ENCODE measurements at places on chromosomes 3 and 15. TPM values are rescaled to one million over a fixed set of nuclear protein-coding genes. Genes with fewer than 3 reads are reported as not detected.
A peak's percentile ranks its signal among the peaks of the same experiment; 100 is the strongest.

DNA sequence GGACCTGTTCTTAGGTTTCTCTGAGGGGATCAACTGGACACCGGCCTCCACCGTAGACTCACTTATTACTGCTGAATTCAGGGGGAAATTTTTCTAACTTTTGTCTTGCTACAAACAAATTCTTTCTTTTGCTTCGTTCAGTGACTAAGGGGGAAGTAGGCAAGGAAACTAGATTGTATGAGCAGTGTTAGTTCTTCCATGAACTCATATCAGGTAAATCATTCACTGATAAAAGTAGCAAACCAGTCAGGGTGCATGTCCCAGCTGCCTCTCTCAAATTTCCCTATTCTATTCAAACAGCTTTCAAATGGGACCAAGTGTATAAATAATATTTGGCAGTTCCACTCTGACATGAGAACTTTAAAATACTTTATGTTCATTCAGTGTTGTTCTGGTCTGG lies 7.3 kb upstream of the CCDC13 start:
- H3K27me3 ChIP-seq = no peaks in the 10 kb centered on the region
- no peak for DNase-seq
- H3K36me3 ChIP-seq = peaks cover 3% of the 10 kb centered on the region
- no peaks in the 10 kb centered on the region for H3K4me1 ChIP-seq

- no peak overlapping the region for H3K4me3 ChIP-seq
- DNase-seq = peak; percentile 9
- H3K27ac ChIP-seq = no peak overlapping the region
- no peaks in the 10 kb centered on the region for H3K27me3 ChIP-seq
- no peaks in the 10 kb centered on the region for H3K36me3 ChIP-seq
Observed at GRCh38 chr3:132966374-132966773, 71.8 kb upstream of the TMEM108 start.

DNA sequence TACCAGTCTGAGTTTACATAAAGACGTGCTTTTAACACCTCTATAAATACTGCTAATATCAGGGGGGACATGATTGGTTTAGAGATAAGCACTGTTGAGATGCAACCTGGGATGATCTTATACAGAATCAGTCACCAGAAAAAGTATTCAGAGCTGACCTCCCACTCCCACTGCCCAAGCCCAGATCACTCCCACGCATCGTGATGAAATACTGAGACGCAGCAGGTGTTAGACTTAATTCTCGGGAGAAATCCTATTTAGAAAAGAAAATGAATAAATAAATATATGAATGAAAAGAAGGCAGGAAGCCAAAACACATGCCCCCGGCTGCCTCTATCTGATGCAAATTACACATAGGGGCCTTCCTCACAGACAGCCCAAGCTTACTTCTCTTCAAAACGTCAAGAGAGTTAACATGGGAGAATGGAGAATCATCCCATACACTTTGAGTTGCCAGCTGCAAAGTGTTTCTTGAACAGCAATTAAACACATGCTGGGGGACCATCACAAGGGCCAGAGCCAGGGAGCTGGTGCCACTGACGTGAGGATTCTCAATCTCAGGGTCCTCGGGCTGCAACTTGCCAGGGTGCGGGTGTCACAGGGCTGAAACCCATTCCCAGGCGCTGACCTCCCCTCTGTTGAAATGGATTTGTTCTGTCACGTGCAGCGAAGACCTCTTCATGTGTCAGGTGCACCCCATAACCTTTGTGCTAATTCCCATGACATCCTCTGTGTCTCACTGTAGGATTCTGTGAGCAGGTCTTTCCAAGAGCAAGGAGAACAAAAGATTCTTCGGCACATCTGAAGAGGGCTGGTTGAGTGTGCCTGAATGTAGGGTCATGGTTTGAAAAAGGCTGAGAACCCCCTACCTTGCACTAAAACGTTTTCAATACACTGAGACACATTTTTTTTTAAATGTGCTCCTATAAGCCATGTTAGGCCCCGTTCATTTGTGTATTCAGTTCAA lies 764.2 kb upstream of the ARRDC4 start:
- H3K4me3 ChIP-seq = no peak overlapping the region
- H3K36me3 ChIP-seq = no peaks in the 10 kb centered on the region
- peak overlapping the region; percentile 53 for H3K27ac ChIP-seq
- DNase-seq = peak; percentile 70
- peaks cover 31% of the 10 kb centered on the region for H3K4me1 ChIP-seq

DNA sequence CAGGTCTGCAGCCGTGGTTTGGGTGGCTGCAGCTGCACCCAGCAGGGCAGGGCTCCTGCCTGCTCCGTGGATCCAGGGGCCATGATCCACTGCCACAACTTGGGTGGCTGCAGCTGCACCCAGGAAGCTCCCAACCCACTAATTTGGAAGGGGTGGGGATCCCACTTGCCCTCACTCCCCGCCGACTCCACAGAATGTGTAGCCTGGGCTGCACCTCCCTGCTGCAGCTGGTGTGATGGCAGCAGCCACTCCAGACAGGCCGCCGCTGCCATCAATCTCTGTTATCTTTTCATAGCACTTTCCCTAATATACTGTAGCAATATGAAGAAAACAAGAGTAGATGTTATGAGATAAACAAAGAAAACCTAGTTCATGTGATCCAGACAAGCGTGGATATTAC lies 137.8 kb upstream of the CNTN3 start:
- DNase-seq = no peak
- H3K4me1 ChIP-seq = no peaks in the 10 kb centered on the region
- no peak overlapping the region for H3K27ac ChIP-seq
- no peaks in the 10 kb centered on the region for H3K27me3 ChIP-seq
- H3K36me3 ChIP-seq = no peaks in the 10 kb centered on the region
- H3K4me3 ChIP-seq = no peak overlapping the region

DNA sequence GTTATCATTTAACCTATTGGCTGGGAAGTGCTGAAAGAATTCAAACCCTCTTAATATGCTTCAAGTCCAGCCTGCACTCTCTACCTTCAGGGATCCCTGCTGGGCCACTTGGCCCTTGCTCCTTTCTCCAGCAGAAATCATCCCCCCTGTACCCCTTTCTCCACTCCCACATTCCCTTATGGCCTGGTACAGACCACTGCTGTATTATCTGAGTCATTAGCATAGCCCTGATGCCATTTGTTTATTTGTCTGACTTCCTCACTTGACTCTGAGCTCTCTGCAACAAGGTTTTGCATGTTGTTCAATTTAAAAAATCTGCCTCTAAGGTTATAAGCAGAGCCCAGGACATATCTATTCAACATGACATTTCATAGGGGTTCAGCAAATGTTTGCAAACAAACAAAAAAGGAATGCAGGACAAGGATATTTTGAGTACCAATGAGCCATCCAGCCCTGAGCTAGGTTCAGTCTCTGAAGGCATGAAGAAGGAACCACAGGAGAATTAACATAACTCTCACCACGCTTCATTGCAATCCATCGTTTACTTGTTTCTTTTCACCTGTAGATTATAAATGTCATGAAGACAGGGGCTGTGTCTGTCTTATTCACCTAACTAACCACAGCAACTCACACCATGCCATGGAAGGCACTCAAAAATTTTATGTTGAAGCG lies 26.6 kb upstream of the HES1 start:
- DNase-seq = no peak
- no peaks in the 10 kb centered on the region for H3K27me3 ChIP-seq
- H3K4me1 ChIP-seq = peaks cover 15% of the 10 kb centered on the region
- no peak overlapping the region for H3K4me3 ChIP-seq

DNA sequence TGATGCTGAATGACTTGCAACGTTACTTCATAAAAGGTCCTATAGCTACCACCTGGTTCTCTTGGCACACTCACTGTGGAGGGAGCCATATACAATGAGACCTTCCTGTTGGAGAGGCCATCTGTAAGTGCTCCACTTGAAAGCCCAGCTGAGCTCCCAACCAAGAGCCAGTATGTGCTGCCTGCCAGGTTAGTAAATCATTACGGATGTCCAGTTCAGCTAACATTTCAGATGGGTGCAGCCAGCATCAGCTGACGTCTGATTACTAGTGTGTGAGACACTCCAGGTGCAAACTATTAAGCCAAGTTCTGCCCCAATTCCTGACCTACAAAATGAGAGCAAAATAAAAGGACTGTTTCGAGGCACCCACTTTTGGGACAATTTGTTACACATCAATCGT lies 274.4 kb upstream of the ROBO2 start:
- no peaks in the 10 kb centered on the region for H3K36me3 ChIP-seq
- H3K4me3 ChIP-seq = no peak overlapping the region

GRCh38 chr15:90982135-90982534 lies 12.2 kb downstream of the PRC1 start:
- no peak for DNase-seq
- H3K4me1 ChIP-seq = no peaks in the 10 kb centered on the region

DNA sequence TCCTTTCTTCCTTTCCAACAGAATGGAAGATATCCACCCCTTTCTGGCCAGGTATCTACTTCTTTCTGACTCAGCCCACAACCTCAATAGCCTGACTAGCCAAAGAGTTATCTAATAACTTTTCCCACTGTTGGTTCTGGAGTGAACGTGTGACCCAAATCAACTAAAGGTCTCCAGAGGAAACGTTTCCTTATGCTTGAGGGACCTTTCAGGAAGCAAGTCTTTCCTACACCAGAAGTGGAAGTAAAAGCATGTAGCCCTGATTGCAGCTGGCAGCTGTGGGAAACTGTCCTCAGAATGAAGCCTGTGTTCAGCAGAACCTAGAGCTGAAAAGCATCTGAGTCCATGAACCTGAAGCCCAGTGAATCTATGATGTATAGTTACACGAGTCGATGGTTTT lies 34.7 kb upstream of the PHLDB2 start:
- no peak for DNase-seq
- no peaks in the 10 kb centered on the region for H3K4me1 ChIP-seq
- H3K27ac ChIP-seq = no peak overlapping the region
- no peaks in the 10 kb centered on the region for H3K27me3 ChIP-seq
- H3K36me3 ChIP-seq = no peaks in the 10 kb centered on the region
- H3K4me3 ChIP-seq = no peak overlapping the region

DNA sequence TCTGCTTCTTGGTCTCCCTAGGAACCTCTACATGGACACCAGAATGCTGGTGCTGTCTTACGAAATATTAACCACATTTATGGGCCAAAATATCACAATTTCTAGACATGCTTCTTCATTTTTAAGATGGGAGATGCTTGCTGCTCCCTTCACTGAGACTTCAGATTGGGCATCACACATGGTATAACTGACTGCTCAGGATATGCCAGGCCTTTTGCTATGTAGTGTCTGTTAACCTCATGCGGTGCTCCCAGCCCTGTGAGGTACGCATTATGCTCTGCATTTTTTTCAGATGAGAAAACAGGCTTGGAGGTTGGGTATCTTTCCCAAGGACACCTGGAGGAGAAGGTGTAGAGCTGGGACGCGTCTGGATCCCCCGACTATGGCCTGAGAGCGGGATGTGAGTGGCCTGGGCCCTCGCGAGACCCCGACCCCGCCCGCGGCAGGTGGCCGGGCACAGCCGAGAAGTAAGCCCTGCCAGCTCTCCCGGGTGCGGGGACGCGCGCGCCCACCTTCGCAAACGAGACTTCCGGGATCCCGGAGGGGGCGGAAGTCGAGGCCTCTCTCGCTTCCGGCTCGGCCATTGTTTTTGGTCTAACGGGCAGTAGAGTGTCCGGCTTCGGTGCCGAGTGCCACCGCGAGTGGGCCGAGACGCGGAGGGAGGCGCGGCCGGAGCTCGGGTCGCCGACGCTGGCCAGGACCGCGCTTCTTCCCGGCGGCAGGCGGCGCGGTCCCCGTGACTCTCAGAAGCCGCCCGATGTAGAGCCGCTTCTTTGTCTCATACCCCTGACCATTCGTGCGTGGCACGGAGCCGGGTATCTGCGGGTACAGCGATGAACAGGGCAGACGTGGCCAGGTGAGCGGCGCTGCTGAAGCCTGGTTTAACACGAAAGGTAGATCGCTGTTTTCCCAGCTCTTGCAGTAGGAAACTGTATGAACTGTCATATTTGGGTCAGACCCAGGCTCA lies at the start of gene ZKSCAN7:
Gene ZKSCAN7 (plus strand): TSS at position 568 of the 967 bp plus-strand sequence. CDS start 1,855 bp downstream, outside the sequence.
- no peaks in the 10 kb centered on the region for H3K27me3 ChIP-seq
- DNase-seq = peak; percentile 52
- H3K4me3 ChIP-seq = peak within 1 kb of the TSS; percentile 61
- peak within 1 kb of the TSS; percentile 70 for H3K27ac ChIP-seq
- H3K4me1 ChIP-seq = no peaks in the 10 kb centered on the region

DNA sequence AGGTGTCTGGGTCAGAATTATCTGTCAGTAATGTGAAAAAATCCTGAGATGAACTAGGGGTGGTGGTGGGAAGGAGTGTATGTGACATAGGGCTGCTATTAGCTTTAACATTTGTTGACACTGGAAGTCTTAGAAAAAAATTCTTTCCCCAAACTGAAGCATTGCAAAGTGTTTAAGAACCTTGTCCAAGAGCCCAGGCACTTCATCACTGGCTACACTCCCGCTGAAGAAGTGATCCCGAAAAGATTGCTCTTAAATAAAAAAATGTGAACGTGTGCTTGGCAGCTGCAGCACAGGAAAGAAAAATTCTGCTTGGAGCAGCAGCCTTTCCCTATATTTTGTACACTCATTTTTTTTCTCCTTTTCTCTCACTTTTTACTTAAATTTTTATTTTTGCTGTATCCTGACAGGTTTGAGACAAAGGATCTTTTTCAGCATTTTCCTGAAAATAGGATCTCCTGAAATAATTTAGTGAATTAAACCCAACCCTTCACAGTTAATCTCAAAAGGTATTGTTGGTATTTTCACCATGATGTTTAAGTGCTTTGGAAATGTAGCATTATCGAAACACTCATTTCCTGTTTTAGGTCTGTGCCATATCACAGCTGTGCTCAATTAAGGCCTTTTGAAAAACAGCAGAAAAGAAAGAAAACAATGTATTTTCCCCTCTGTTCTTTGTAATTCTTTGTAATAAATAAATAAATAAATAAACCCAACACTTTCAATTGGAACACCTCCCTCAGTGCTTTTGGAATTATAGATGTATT lies 477.6 kb downstream of the ZNF385D start:
- H3K4me3 ChIP-seq = no peak overlapping the region
- no peaks in the 10 kb centered on the region for H3K4me1 ChIP-seq
- H3K36me3 ChIP-seq = no peaks in the 10 kb centered on the region
- no peak overlapping the region for H3K27ac ChIP-seq
- no peak for DNase-seq
- no peaks in the 10 kb centered on the region for H3K27me3 ChIP-seq

DNA sequence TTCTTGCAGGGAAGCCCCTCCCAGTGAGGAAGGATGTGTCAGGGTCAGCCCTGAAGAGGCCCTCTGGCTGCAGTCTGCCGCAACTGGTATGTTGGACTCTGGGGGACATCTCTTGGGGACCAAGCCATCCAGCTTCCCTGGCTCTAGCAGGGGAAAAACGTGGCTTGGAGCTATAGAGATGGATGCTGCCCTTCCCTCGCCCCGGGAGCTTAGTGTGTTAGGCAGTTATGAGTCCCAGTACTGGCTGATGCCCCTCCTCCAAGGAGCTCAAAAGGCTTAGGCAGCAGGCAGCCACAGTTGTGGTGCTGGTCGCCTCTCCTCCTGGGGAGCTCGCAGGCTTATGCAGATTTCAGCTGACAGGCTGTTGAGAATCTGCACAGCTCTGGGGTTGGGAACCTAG lies 353.1 kb upstream of the GBE1 start:
- no peaks in the 10 kb centered on the region for H3K36me3 ChIP-seq
- no peak overlapping the region for H3K27ac ChIP-seq
- H3K27me3 ChIP-seq = no peaks in the 10 kb centered on the region

Gene TWF2
- total RNA-seq = 18.3 TPM

Gene CHRM5
- total RNA-seq = not detected

Gene IL1RAP
- total RNA-seq = 233 TPM

Data from A673 (cell line).